ENCODE measurements at places on chromosomes 2 and 18.

- no peak for DNase-seq
Measured at GRCh38 chr18:5311301-5311989, 15.9 kb upstream of the ZBTB14 start.

DNA sequence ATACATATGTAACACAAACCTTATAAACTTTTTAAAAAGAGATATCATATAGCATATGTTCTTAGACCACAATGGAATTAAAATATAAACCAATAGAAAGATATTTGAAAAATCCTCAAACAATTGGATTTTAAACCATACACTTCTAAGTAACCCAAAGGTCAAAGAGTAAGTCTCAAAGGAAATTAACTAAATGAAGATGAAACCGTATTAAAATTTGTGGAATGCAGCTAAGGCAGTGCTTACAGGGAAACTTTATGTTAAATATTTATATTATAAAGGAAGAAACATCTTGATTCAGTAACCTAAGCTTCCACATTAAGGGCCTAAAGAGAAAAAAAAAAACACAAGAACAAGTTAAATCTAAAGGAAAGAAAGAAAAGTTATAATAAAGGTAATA lies 966.1 kb downstream of the SLC4A3 start:
- DNase-seq, result no peak

DNA sequence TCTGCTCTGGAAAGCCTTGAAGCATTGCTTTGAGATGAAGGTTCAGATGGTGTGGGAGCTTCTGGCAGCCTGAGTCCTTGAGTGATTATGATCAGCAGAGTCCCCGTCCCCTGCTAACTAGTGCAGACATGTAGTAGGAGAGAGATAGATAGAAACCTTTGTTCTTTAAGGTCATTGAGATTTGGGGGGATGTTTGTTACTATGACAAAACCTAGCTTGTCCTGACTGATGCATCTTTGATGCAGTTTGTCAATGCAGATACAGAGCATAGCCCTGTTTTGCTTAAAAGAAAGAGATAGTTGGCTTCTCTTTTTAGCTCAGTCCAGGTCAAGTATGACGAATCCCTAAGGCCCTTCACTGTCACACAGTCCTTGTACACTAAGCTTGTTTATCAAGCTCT lies 274.6 kb upstream of the DPP10 start:
- no peak for DNase-seq

- no peak for DNase-seq
Measured at GRCh38 chr2:457792-458424, 170.0 kb upstream of the ALKAL2 start.

Measured in stimulated activated CD4-positive, alpha-beta T cell treated with anti-CD3 and anti-CD28 coated beads, Interleukin-15, amount 100 ng/mL, for 1 hour (primary cell).